Memory B cell (primary cell): ENCODE measurements at places on chromosomes 6 and 20.

- no peak for DNase-seq
These were observed 198.5 kb downstream of the QKI start for GRCh38 chr6:163613025-163613424.

- no peak for DNase-seq
These were observed 378.8 kb upstream of the SULF2 start for GRCh38 chr20:48164034-48164433.

DNA sequence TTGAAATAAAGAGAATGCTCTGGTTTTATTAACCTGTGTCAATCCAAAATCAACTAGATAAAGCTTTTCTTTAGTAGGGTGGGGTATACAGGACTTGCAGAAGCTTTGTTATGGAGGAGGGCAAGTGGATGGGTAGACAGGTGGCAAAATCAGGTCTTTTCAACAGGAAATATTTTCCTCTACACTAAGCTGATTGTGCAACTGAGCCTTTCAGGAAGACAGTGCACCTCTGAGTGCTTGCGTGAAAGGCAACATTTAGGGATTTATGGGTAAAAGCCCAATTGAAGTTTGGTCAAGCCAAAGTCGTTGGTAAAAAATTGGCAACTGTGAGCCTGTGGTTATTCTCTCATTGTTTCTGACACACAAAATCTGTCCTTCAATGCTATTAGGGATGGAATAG is 23.8 kb upstream of the TUBB2A start:
- no peak for DNase-seq

DNA sequence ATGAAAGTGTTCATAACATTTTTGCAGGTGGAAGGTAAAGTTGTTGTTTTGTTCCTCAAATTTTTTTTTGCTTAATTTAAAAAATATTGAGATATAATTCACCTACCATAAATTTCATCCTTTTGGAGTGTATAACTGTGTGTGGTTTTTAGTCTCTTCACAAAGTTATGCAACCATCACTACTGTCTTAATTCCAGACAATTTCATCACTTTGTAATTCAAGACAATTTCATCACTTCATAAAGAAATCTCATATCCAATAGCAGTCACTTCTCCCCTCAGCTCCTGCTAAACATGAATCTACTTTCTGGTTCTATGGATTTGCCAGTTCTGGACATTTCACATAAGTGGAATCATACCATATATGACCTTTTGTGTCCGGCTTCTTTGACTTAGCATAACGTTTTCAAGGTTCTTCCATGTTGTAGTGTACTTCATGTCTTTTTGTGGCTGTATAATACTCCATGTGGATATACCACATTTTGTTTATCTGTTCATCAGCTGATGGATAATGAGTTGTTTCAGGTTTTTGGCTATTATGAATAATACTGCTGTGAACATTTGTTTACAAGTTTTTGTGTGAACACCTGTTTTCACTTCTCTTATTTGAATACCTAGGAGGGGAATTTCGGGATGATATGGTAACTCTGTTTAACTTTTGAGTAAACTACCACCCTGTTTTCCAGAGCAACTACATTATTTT is 18.8 kb downstream of the ZFAND3 start:
- DNase-seq = no peak

DNA sequence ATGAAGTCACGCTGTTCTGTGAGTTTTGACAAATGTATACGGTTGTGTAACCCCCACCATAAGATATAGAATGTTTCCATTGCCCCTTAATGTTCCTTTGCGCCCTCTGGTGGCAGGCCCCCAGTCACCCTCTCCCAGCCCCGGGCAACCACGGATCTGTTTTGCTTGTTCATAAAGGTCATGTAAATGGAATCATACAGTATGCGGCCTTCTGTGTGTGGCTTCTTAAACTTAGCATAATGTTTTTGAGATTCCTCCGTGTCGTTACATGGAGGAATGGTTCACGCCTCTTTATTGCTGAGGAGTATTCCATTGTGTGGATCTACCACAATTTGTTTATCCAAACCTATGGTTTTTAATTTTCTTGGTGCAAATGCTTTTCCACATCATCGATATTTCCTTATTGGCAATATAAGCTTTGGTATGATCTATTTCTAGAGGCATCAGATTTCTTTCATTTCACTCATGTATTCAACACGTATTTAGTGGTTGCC is 28.4 kb downstream of the LYRM2 start:
- peak; percentile 70 for DNase-seq

DNA sequence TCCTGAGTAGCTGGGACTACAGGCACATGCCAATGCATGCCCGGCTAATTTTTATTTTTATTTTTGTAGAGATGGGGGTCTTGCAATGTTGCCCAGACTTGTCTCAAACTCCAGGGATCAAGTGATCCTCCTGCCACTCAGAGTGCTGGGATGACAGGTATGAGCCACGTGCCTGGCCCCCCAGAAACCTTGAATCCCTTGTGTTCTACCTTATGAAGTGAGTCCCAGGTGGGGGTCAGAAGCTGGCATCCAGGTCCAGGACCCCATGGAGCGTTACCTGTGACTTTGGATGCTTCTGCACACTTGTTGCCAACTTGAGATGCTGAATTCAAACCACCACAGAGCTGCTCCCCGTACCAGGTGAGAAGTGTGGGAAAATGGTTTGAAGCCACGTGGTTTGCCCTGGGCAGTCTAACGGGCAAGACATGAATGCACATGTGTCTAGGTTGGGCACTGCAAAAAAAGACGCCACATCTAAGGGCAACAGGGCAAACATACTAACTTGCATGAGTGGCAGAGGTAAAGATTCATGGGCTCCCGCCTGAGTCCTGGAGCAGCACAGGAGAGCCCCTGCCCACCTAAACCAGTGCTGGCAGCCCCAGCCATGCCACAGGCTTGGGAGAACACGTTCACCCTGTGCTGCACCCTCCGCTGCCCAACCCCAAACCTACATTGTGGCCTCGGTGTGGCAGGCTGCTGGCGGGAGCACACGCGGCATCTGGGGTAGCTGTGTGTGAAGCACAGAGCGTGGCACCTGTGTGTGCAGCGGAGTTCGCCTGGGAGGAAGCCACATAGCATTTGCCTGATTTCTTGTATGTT is 101.2 kb downstream of the JPH2 start:
- DNase-seq = no peak

GRCh38 chr6:153591159-153591558 is 447.9 kb upstream of the OPRM1 start:
- no peak for DNase-seq

DNA sequence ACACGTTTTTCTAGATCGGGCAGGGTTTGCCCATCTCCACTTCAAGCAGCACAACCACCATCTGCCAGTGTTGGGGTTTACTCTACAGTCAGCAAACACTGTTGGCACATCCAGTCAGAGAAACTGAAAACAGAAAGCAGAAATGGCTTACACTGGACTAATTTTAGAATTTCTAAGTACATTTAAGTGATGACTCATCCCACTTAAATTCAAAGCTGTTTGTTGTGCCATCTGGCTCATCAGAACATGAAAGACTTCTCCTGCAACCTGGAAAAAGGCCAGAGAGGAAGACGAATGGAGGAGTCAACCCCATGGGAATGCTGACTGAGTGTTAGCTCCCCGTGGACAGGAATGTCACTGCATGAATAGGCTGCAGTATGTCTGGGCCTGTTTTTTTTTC is 21.8 kb downstream of the FAM209B start:
- DNase-seq = no peak

GRCh38 chr6:36616893-36617521 is 22.8 kb downstream of the SRSF3 start:
- no peak for DNase-seq

DNA sequence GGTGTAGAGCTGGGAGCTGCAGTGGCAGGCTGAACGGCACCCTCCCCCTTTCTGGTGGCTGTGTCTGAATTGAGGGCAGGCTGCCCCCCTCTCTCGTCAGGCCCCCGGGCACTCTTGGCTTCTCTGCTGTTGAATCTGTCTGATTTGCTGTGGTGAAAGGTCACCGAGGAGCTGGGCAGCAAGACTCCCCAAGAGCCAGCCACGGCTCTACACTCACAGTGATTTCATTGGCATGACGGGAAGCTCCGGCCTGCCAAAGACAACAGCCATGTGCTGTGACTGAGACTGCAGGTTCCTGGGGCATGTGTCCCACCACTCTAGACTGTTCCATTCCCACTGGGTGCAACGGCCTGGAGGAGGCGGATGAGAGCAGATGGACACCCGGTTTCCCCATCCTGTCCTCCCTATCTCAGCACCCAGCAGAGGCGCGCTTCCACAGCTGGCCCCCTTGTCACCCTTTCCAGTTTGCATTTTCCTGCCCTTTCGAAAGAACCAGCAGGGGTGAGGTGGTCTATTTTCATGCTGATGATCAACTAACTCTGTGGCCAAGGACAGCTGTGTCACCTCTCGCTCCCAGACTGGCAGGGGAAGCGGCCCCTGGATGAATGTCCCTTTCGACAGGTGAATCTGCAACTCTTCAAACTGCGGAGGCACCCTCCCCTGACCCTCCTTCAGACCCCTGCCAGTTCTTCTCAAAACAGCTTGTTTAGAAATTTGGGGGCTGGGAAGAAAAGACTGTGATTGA is 2.2 kb downstream of the APCDD1L start:
- no peak for DNase-seq

DNA sequence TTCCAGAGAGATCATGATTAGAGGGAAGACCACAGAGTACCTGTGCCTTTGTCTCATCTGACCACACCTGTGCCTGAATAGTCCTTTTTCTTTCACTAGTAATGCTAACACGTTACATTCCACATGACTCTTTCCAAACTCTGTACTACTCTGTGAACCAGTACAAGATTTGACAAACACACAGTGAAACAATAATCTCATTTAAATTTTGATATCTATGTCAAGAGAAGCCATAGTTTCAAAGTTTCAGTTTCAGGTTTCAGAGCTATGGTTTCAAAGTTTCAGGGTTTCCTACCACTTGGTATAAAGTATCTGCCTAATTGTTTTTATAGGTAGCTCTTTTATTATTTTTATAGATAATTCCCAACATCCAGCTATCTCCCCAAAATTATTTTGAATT is 62.0 kb upstream of the PHACTR2 start:
- DNase-seq = no peak

DNA sequence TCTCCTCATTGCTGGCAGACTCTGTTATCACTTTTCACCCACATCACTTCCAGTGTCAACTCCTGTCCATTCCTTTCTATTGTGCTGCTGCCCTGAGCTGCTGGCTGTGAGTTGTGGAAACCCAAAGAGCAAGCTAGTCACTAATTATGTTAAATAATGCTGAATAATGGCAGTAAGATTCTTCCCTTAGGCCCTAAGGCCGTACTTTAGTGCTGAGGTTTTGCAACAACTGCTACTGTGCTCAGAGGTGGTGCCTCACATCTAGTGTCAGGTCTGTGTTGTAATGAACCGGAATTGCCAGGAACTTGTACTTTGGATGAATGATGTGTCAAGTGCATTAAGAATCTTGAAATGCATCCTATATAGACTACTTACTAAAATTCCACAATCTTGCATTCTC is 372.2 kb upstream of the RNF217 start:
- no peak for DNase-seq

DNA sequence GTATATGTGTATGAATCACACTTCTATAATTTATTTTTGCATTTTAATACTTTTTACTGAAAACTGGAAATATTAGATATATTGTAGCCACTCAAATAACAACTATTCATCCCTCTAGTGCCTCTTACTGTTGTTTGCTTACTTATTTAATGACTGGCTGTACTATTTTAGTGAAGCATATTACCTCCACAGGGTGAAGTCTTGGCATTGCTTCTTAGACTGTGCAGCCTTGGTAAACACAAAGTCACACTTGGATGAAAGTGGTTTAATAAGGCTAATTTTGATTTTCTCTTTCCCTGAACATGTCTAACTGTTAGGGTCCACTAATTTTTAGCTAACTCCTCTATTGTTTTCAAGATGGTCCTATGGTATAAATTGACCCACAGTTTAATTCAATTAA is 1043.2 kb upstream of the ADGRB3 start:
- DNase-seq = no peak

DNA sequence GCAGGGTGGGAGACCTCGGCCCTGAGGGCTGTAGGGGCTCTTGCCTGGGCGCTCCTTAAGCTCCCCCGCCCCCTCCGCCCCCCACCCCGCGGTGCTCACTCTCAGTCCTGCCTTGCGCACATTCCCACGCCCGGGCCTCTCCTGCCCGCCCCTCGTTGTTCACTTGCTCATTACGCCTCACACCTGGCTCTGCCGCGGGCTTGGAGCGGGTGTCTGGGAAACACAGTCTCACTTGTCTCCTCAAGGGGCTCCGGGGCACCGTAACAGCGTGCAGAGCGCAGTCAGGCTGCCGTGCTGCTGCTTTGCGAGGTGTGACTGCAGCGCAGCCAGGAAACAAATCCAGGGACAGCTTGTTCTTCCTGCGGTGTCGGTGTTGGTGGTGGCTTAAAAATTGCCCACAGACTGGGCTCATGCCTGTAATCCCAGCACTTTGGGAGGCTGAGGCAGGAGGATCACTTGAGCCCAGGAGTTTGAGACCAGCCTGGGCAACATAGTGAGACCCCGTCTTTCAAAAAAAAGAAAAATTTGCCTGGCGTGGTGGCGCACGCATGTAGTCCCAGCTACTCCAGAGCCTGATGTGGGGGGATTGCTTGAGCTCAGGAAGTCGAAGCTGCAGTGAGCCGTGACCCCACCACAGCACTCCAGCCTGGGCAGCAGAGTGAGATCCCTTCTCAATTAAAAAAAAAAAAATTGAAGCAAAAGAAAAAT is 4.6 kb downstream of the NPBWR2 start:
- DNase-seq = no peak

- DNase-seq = no peak
These were observed 67.9 kb upstream of the RNF24 start for GRCh38 chr20:4083098-4083865.

DNA sequence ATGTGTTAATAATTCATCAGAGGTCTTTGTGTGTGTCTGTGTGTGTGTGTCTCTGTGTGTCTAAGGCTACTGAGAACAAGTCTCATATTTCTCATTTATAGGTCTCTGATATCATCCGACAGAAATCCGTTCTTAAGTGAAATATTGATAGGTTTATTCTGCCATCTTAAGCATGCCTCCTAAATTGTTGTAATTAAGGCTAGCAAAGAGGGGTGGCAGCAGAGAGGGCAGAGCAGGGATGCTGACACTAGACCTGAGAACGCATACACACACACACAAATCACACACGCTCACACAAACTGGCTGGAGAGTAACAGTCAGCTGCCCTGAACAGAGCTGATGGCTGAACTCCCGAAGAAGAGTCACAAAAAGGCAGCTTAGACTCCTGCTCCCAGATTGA is 84.9 kb upstream of the LRFN2 start:
- no peak for DNase-seq

DNA sequence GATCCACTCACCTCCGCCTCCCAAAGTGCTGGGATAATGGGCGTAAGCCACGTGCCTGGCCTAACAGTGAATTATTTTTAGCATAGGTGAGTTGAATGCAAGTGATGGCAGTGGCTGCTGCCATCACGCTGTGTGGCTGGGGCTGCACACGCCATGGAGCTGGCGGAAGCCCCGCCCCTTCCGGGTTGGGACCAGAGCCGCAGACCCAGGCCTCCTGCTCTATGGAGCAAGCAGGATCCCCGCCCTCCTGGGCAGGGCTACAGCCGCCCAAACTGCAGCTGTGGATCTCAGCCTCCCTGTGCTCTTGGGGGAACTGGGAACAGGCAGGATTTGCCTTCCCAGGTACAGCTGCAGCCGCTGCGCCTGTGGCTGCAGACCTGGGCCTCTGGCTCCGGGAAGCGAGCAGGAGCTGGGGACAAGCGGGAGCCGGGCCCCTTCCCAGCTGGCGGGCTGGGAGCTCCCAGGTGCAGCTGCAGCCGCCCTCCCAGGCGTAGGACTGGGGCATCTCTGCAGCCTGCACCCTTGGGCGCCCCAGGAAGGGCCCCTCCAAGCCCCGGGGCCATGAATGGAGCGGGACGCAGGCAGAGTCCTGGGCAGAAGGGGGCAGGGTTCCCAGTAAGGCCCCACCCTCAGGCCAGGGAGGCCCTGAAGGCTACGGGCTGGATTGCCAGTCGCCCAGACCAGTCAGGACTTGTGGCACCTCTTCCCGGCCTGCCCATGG is 30.9 kb upstream of the SLA2 start:
- no peak for DNase-seq
